Hepatic stellate cell (primary cell): ENCODE measurements at places on chromosomes 7 and 10.

GRCh38 chr7:92696584-92696983 is 106.4 kb upstream of the FAM133B start:
- no peak for DNase-seq

DNA sequence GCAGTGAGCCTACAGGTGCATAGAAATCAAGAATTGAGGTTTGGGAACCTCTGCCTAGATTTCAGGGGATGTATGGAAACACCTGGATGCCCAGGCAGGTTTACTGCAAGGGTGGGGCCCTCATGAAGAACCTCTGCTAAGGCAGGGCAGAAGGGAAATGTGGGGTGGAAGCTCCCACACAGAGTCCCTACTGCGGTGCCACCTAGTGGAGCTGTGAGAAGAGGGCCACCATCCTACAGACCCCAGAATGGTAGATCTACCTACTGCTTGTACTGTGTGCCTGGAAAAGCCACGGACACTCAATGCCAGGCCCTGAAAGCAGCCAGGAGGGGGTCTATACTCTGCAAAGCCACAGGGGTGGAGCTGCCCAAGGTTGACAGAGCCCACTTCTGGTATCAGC is 533.5 kb downstream of the GPAM start:
- DNase-seq = no peak

- peak; percentile 42 for DNase-seq
These were observed 58.3 kb upstream of the COMTD1 start for GRCh38 chr10:75294031-75294437.

DNA sequence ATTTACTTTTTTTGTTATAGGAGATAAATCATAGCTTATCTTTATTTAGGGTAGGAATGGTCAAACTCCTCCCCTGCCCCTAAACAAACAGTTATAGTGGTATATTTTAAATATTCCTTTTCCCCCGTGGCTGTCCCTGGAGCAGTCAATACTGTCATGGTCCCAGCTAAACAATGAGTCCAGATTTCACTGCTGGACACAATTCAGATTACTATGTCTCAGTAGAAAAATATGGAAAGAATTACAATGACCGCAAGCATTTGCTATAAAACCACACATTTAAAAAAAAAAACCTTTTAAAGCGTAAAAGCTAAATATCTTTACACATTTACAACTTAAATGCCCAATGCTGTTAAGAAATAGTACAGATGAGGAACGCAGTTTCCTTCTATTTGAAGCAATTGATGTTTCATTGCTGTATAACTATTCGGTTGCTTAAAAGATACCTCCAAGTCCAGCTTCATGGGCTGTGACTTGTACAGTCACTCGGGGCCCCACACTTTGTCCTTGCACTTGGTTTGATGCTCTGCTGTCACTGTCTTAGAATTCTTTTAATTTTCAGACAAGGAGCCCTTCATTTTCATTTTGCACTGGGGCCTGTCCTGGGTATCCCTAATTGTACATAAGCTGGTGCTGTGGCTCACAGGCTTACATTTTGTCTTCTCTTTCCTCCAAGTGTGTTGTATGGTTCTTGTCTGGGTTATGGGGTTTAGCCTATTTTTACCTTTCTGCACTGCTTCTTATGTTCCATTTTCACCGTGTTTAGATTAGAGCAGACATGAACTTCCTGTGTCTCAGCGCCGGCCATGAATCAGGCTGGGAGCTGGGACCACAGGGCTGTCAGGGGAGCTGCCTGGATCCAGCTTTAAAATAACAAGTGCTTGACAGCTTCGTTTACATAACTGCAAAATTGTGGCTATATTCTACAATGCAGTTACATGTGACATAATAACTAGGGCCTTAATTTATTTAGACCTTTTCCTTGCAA is 530.2 kb upstream of the FZD8 start:
- DNase-seq = peak; percentile 34

DNA sequence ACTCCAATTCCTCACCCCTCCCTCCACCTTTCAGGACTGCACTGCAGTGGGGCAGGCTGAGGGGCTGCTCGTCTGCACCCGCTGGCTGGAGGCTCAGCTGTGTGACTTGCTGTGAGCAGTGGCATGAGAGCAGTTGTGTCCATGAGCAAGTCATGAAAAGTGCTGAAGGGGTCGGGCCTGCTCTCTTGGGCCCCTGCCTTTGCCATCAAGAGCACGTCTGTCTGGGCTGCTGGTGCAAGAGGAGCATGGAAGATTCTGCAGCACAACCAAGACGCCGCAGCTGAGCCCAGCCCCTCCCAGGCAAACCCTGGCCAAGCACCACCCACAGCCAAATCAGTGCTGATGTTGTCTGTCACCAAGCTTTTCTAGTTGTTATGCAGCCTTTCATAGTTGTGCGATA is 284.3 kb downstream of the TCERG1L start:
- no peak for DNase-seq

DNA sequence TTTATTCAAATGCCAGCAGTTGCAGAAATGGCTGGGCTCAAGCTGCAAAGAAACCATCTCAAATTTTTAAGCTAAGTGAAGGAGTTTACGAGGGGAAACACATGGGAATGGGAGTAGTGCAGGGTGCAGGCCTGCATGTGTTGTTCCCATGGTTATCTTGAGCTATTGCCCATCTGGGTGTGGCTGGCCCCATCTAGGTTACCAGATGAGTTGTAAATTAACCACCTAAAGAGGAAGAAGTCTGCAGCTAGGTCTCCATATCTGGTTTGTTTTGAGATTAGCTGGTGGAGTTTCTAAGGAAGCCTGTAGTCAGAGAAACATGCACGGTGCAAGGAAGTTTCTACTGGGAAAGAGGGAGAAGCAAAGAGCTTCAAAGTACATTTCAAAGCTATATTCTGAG is 23.3 kb upstream of the STEAP2 start:
- DNase-seq = no peak

GRCh38 chr7:107592361-107593024 is 12.4 kb downstream of the BCAP29 start:
- DNase-seq = no peak

DNA sequence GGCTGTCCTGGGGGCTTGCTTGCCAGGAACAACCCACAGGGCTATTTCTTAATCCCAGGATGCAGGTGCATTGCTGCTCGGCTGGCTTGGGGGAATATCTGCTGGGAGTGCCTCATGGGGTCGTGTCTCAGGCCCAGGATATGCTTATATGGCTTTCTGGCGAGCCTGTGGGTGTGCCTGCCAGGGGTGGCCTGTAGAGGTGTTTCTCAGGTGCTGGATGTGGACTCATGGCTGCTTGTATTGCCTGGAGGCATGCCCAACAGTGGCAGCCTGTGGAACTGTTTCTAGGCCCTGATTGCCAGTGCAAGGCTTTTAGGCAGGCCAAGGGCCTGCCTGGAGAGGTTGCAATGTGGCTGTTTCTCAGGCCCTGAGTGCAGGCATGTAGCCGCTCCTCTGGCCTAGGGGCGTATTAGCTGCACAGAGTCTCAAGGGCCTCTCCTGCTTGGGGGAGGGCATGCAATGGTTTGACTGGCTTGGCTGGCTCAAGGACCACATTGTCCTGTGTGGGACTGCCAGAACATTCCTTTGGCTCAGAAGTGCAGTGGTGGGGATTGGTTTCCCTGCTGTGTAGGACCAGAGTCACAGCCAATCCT is 202.1 kb downstream of the ATRNL1 start:
- no peak for DNase-seq

- DNase-seq = no peak
These were observed 1001.2 kb upstream of the POT1 start for GRCh38 chr7:125930848-125931247.

GRCh38 chr7:156640949-156641485 is 443 bp downstream of the RNF32 start:
- peak; percentile 38 for DNase-seq

GRCh38 chr10:46560381-46560780 is 3.9 kb upstream of the GPRIN2 start:
- no peak for DNase-seq

DNA sequence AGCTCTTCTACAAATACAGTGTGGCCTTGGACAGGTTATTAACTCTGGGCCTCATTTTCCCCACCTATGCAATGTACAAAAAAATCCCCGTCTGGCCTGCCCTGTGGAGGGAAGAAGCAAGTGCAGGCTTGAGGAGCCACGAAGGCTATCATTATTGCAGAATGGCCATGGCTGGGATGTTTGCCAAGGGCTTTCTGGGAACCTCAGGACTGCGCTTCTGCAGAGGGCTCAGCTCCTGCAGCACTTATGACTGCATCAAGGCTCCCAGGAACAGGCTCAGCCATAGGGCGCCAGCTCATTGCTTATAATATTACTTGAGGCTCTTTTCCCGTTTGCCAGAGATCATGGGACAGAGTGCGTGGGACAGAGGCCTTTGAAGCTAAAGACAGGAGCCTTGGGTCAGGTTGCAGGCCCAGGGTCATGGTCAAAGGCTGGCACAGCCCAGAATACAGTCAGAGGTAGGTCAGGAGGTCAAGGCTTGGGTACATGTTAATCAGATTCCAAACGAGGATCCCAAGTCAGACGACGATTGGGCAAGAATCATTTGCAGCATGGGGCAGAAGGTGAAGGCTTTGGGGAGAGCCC is 20.6 kb upstream of the C10orf105 start:
- peak; percentile 67 for DNase-seq

DNA sequence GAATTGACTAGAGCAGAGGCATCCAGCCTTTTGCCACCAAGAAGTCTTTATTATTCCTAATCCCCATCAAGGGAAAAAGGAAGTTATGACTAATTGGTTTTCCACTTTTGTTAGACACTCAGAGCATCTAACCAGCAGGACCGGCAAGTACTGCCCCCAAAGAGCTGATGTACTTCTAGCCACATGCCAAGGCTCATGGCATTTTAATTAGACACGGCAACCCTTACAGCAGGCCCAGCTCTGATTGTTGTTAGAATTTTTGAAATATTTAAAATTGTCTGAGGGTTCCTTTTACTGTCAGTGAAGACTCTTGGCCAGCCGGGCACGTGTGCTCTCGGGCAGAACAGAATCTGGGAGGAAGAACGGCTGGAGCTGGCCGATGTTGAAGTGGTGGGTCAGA is 114.8 kb downstream of the SPAG6 start:
- DNase-seq = no peak

DNA sequence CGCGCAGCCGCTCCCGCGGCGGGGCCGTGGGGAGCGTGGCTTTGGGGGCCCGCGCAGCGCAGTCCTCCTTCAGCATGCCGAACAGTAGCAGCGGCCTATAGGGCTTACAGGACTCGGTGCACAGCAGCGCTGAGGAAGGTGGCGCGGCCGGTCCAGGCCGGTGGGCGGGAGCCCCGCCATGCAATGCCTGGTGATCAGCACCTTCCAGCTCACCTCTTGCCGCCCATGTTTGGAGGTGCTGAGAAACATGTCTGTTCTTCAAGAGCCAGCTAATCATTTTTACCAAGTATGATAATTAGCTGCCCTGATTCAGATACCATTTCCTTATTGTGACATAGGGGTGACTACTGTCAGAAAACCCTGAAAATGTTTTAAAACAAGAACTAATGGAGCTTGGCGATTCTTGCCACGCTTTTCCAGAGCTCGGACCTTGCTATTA is 33.5 kb upstream of the SFTPD start:
- peak; percentile 13 for DNase-seq

- no peak for DNase-seq
These were observed 7.4 kb downstream of the RASSF4 start for GRCh38 chr10:44966816-44967509.

DNA sequence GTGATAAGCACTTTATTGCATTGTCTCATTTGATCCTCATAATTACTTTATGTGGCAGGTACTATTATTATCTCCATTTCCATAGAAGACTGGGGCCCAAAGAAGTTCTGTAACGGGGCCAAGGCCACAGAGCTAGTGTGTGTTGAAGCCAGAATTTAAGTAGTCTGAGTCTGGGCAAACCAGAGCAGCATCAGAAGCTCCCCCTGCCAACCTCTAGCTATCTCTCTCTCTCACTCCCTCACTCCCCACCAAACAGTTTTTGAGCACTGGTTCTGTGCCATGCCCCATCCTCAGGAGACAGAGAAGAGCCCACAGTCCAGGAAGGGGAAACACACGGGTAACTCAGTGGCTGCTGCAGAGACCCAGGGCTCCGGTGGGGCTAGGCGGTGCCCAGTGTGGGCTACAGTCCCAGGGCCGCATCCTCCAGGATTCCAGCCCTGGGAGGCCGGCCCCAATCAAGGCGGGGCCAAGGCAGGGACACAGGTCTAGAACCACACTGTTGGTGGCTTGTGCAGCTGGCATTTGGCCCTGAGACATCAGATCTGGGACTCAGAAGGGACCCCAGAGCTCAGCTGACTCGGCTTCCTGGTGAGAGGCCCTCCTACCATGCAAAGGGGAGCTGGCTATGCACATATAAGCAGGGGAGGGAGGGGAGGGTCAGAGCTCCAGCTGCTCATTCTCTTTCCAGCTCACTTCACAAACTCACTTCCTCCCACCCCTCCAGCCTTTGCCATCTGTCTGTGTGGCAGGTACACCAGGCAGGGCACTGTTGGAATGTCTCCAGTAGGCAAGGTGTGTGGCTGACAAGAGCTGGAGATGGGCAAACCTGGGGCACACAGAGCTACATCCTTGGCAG is 34.4 kb downstream of the COL13A1 start:
- no peak for DNase-seq

DNA sequence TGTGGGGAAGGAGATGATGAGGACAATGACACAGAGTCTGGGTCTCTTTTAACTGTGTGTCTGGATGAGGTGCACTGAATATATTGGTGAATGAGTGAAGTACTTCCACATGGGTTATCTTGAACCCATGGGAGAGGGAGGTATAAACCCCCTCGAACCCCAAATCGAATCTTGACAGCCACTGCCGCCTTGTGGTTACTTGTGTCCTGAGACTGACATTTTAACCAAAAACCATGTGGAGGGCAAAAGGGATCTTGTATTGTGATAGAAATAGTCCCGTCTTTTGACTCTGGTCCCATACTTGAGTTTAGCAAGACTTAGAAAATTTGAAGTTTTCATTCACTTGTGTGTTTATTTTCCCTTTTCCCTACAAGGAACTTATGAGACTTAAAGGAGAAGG is 283.3 kb downstream of the PHTF2 start:
- DNase-seq = no peak

DNA sequence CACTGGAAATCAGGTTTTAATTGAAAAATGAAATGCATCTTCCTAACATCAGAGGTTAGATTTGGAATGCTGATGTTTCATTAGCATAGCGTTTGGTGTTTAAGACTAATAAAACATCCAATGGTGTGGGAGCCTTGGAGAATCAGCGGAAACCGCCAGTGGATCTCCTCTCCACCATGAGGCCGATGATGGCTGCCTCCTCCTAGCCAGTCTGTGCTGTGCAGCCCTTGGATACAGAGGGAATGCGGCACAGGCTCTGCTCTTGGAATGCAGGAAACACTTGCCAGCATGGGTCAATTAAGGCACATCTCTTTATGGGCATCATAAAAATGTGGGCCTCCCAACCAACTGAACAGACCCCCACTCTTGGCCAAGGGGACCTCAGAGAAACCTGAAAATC is 259.9 kb downstream of the GLRX3 start:
- DNase-seq = no peak

DNA sequence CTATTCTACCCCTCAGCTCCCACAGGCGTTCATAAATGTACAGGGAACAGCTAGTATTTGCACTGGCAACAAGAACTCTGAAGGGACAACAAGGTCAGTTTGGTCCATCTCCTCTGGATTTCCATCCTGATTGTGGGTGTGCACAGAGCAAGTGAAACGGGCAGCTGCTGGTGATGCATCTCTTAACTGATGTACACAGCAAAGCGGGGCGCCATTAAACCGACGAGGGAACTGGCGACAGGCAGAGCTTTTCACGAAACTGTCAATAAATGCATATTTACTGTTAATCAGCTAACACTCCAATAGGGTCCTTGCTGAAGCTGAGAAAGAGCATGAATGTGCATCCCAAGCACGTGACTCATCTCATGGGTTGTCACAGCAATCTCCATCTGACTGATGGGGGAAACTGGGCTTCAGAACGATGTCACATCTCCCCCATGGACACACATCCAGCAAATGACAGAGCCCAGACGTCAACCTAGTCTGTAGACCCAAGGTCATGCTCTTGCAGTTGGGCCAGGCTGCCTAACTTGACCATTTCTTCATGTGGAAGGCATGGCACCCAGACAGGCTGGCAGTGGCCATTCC is 54.2 kb downstream of the FAM53B start:
- no peak for DNase-seq
